ENCODE measurements at places on chromosomes 1 and 21. TPM values are rescaled to one million over a fixed set of nuclear protein-coding genes. Genes with fewer than 3 reads are reported as not detected.

Gene AKT3
- 23.5 TPM for total RNA-seq

Gene RRP1
- 32.3 TPM for total RNA-seq

Gene RSBN1
- 5.0 TPM for total RNA-seq

Gene DYRK3
- 9.8 TPM for total RNA-seq

Gene ESPN
- 0.44 TPM for total RNA-seq

Gene PDZK1
- total RNA-seq: 0.86 TPM

Gene PDE9A
- 1.1 TPM for total RNA-seq

Gene UBE2G2
- total RNA-seq: 44.4 TPM

Gene LCE1E
- total RNA-seq: not detected

Gene PRDM15
- total RNA-seq: 4.2 TPM

Gene NID1
- 8.1 TPM for total RNA-seq

Gene ETV3L
- total RNA-seq: not detected

Gene SPRR2D
- total RNA-seq: not detected

Gene IFNLR1
- total RNA-seq: 1.6 TPM

Gene ZNF593
- total RNA-seq: 48.2 TPM

Gene ZNF648
- not detected for total RNA-seq

Gene ACTA1
- total RNA-seq: 0.13 TPM

Gene IL12RB2
- not detected for total RNA-seq

Gene GIPC2
- total RNA-seq: 0.02 TPM

Gene AXDND1
- total RNA-seq: 0.54 TPM

Gene TCHHL1
- total RNA-seq: not detected

Gene MCOLN3
- 3.6 TPM for total RNA-seq

Gene NHLH2
- not detected for total RNA-seq

Gene USF1
- 51.2 TPM for total RNA-seq

Gene JAM2
- total RNA-seq: not detected

Gene CBR3
- 15.5 TPM for total RNA-seq

Gene ADCY10
- 0.08 TPM for total RNA-seq

Gene AMY1B
- total RNA-seq: not detected

Gene NUCKS1
- 90.8 TPM for total RNA-seq

Gene CELF3
- not detected for total RNA-seq

Gene AQP10
- not detected for total RNA-seq

Gene OR2AJ1
- not detected for total RNA-seq

Gene TMEM82
- total RNA-seq: not detected

Gene DSCAM
- not detected for total RNA-seq

Gene TSHB
- not detected for total RNA-seq

Gene EPHB2
- 64.1 TPM for total RNA-seq

Gene ZP4
- total RNA-seq: not detected

Gene PLPP3
- 32.8 TPM for total RNA-seq

Gene PDE4DIP
- 6.2 TPM for total RNA-seq

Gene S100A14
- 0.40 TPM for total RNA-seq

Gene INKA2
- total RNA-seq: 1.7 TPM

Gene PCP4
- not detected for total RNA-seq

Gene F5
- 0.08 TPM for total RNA-seq

Gene MAP3K7CL
- 2.0 TPM for total RNA-seq

Gene HES3
- total RNA-seq: not detected

Gene ST6GALNAC3
- total RNA-seq: 0.68 TPM

Gene CDCA8
- 48.4 TPM for total RNA-seq

Gene TRIM58
- not detected for total RNA-seq

Data from A549 treated with CpdA at 1 μM for 4 hours (cell line).